Stimulated activated naive CD8-positive, alpha-beta T cell treated with anti-CD3 and anti-CD28 coated beads, Interleukin-15, amount 100 ng/mL, for 72 hours (primary cell): ENCODE measurements at places on chromosomes 3 and 15.

- DNase-seq, result no peak
These were observed 478.2 kb upstream of the DPH6 start for GRCh38 chr15:36024031-36024688.

- DNase-seq, result no peak
These were observed 6.2 kb upstream of the NIPA1 start for GRCh38 chr15:22780267-22780666.

DNA sequence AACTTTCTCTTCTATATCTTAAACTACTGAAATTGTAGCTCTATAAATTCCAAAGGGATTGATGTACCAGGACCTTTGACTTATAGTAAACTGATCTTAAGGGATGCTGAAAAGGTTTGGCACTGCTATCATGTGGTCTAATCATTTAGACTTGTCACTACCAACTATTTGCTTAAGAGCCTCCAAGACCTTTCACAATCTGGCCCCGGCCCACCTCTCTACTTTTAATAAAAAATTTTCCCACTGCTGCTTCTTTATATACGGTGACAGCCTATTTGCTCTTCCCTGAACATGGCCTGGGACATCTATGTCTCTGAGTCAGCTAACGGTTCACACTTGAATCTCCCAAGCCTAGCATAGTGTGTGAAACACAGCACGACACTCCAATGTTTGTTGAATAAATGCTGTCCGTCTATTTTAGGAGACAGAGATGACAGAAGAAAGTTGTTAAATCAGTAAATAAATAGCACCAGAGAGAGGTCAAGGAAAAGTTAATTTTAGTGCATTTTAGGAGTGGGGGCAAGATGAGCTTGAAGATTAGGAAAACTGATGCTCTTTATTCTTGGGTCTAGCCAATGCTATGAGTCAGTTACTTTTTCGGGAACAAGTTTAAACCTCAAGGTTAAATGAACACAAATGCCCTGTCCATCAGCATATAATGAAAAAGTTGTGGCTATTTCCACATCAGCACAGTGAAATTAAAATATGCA lies 212.9 kb downstream of the TIGIT start:
- no peak for DNase-seq

DNA sequence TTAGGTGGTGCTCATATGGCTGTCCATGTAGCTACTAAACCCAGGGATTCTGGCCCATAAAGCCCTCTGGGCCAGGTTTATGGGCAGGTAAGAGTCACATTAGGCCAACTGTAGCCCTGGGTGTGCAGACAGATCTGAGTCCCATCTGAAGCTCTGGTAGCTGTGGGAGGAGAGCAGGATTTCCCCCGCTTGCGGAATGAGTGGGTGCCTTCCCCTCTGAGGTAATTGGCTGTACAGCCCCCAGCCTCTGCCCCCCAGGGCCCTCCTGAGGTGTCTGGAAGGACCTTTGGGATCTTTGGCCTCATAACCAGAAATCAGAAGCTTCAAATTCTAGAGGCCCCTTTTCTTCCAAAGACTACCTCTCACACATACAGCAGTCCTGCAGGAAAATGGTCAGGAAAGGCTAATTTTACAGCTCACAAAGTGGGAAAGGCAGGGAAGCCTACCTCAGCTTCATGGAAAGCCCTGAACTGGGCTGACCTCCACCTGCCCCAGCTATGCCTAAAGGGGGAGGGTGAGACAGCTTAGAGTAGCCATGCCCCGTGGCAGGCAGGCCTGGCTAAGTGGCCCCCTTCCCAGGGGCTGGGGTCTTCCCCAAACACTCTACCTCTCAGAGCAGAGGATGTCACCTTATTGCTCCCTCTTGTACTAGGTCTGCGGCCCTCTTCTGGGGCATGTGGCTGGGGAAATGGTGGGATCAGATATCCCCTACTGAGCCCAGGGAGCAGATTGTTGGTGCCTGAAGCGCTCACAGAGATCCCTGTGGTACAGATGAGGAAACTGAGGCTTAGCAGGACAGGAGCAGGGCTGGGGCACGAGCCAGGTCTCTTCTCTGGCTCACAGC lies 16.8 kb downstream of the HEMK1 start:
- peak; percentile 69 for DNase-seq

GRCh38 chr3:68985146-68985790 lies 28.2 kb downstream of the EOGT start:
- no peak for DNase-seq

- DNase-seq, result no peak
These were observed 59.8 kb downstream of the TMED3 start for GRCh38 chr15:79370716-79371115.
